Activated CD8-positive, alpha-beta memory T cell treated with anti-CD3 and anti-CD28 coated beads for 1 hour (primary cell): ENCODE measurements at places on chromosomes 3 and 15.

DNA sequence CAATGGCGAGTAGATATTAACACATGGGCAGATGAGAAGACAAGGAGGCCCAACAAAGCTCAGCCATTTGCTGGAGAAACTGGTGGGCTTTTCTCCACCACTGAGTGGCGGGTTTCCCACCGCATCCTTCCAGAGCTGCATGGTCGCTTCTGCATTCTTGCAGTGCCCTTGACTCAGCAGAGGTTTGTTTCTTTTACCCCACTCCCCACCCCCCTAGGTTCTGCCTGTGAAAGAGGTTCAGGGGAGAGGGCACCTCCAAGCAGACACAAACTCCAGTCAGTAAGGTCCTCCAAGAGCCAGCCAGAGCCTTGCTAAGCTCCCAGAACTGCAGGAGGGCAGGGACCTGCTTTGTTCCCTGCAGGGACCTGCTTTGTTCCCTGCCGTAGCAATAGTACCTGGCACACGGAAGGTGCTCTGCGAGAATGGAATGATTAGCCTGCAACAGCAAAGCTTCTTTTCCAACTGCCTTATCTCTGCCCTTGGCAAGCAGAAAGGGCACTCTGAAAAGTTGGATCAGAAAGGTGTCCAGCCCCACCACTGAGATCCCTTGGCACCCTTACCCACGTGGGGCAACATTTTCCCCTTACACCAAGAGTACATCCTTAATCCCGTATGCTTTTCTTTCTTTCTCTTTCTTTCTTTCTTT is 1.4 kb downstream of the PAQR5 start:
- DNase-seq: no peak

GRCh38 chr3:180252683-180253082 is 215.9 kb upstream of the PEX5L start:
- no peak for DNase-seq

DNA sequence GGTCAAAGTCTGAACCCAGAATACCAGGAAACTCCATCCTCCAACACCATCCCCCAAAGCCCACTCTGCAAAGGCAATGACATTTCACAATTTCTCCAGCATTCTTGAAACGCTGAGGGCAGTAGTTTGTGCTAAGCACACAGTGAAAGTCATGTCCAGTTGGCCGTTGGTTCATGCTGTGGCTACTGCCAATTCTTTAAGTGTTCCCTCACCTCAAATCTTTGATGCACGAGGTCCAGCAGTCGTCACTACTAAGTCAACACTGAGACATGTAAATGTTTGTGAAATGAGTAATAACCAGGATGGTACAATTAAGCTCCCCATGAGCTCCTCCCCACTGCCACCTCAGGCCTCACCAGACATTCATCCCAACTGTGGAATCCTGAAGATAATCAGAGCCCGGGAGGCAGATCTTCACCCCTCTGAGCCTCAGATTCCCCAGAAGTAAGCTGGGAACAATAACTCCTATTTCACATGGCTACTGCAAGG is 7.0 kb downstream of the SUCLG2 start:
- no peak for DNase-seq

GRCh38 chr15:59543721-59544547 is 67.6 kb upstream of the GCNT3 start:
- DNase-seq: no peak

DNA sequence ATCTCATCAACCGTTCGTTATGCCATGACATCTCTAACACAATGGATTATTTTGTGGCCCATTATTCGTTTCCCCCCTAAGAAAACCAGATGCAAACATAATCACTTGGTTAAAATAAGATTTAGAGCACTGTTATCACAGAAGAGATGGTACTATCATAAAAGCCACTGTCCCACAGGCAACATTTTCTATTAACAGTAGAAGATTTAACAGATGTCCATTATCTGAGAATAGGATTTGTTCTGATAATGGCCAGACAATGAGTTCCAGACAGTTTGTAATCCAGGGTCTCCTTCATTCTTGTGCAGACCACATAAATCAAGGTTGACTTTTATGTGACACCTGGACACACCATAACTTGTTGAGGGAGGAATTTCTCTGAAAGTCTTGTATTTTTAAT is 153.1 kb downstream of the CLSTN2 start:
- no peak for DNase-seq
